CD4-positive, alpha-beta T cell treated with Interleukin-6 at 100 ng/mL for 8 hours (primary cell): ENCODE measurements at places on chromosomes 12 and 14.

DNA sequence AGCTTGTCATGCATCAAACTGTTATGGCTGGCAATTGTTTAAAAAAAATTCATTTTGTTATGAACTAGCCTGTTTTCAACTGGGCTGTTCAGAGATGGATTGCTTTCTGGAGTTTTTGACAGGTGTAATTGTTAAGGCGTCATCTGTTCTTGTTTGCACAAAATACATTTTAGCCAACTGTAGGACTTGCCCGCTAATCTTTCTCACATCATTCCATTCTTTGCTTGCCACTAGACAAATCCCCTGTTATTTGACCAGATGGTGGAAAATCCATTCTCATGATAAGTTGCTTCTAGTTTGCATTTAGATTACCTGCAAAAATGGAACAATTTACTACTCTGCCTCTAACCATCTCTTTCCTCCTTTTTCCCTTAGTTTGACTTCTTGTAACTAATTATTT is 114.3 kb downstream of the NPAS3 start:
- no peak for DNase-seq

DNA sequence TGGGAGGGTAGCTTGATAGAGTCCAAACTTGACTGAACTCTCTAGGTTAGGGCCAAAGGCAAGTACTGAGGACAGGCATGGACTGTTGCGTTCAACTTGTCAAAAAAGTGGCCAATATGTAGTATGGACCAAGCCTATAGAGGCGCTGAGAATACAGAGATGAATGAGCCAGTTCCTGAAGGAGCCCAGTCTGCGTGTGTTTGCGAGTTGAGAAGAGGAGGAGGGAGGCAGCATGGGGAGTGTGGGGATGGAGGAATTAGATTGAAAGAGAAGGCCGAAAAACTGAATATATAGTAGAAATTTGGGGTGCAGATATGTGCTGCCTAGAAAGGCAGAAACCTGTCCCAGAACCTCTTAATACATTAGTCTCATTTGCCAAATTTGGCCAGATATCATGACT is 412.4 kb downstream of the PCNX1 start:
- DNase-seq: no peak

- DNase-seq: no peak
Observed at GRCh38 chr12:53100466-53101151, 2.7 kb upstream of the SOAT2 start.

DNA sequence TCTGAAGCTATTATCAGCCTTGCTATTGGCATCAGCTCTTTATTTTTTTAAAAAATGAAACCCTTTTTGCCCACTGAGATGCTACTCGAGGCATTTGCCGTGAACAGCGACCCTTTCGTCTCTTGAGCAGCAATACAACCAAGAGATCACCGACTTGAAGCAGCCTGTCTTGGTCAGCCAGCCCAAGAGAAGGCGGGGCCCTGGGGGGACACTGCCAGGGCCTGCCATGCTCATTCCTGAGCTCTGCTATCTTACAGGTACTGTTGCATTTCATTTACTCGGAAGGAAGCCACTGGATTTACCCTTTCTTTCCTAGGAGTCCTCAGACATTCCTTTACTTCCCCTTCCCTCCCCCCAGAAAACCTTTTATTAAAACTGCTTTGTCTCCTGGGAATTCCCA is 16.7 kb downstream of the PIWIL1 start:
- no peak for DNase-seq

DNA sequence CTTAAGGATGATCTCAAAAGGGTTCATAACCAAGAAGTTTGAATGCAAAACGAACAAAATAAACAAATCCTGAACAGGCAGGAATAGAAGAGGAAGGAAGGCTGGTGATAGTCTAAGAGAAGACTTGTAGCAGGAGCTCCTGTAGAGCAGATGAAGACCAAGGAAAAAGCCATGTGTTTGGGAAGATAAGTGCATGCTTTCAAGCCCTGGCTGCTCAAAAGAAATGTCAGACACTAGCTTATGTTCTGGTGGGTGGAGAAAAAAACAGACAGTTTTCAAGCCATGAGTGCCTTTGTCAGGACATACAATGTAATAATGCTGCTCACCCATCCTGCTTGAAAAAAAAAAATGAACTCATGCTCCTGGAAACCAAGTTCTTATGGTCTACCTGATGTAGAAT is 27.4 kb downstream of the TAOK3 start:
- DNase-seq: no peak

DNA sequence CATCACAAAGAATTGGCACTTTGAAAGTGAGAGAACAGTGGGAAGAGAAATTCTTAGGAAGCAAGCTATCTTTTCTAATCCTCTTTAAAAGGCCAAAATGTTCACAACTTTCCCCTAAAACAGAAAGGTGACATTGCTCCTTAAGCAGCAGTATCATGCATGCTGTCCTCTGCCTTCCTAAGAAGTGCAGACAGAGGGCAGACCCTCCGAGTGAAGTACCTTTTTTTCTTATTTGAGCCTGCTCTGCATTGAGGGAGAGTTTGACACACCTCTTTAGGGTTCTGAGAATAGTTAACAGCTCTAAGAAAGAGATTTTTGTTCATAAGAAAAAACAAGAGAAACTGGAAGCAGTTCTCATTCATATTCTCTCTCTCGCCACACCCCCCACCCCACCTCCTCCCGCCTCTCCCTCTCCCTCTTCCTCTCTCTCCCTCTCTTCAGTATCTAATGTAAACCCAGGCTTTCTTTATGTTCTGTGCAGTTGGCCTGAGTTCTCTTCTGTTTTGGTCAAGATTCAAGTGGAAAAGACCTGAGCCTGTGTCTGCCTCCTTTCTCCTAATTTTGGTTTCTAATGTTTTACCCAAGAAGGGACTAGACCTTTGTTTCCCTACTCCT is 709.1 kb downstream of the DIO2 start:
- DNase-seq: no peak

DNA sequence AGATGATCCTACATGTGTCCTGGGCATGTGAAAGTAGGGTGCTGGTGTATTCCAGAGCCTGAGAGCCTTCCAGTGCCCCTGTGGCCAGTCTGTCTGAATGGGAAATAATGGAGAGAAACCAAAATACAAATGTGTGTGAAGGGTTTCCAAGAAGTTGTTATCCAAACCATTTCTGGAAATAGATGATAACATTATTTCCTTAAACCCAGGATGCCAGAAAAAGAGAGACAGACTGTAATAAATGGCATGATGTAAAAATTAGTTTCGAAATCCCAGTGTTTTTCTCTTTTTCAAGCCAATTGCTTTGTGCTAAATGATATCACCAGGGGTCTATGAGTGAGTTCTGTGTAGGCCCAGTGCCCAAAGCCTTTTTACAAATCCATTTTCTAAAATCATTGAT is 175.3 kb downstream of the PHLDA1 start:
- DNase-seq: no peak

DNA sequence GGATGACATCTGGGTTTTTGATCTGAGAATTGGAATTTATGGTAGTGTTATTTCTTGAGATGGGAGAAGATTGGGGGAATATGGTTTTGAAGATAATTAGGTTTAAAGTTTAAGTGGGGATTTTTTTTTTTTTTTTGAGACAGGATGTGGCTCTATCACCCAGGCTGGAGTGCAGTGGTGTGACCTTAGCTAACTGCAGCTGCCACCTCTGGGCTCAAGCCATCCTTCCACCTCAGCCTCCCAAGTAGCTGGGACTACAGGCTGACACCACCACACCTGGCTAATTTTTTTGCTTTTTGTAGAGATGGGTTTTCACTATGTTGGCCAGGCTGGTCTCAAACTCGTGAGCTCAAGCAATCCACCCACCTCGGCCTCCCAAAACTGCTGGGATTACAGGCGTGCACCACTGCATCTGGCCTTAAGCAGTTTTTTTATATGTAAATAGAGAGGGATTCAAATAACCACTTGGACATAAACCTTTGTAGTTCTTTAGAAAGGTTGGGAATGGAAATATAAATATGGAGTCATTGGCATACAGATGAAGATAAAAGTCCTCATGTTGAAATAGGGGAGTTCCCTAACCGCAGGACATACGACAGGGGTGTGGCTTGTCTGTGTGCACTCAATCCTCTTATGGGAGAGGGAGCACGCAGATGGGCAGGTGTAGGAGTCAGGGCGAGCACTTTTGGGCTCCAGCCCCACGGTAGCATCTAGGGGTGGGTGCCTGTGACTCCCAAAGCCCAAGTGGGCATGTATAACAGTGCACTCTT is 4.7 kb downstream of the LIN52 start:
- no peak for DNase-seq

GRCh38 chr12:107539196-107539939 is 146.2 kb upstream of the PWP1 start:
- DNase-seq: no peak

GRCh38 chr12:128966203-128966810 is 113.0 kb downstream of the GLT1D1 start:
- no peak for DNase-seq

- DNase-seq: no peak
Observed at GRCh38 chr14:104514156-104514848, 65.3 kb upstream of the C14orf180 start.

DNA sequence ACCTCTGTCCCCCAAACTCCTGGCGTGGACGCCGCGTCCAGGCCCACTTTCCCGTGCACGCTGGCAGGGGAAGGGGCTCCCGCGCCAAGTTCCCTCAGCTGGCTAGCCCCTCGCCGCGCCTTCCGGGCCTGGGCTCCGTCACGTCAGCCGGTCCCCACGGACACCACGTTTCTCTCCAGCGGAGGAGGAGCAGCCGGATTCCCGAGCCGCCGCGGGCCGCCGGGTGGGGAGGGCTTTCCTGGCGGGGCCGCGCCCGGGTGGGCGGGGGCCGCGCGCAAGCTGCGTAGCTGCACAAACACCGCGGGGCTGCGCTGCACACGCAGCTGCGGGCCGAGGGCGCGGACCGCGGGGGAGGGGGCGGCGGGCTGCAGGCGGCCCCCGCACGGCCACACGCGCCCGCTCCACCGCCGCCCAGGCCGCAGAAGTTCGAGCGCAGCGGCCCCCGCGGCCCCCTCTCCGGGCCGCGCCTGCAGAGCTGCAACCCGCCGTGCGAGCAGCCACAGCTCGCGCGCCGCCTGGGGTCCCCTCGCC is 45.1 kb upstream of the PNMA1 start:
- DNase-seq: peak; percentile 57
